ENCODE measurements at places on chromosomes 3 and 15.

DNA sequence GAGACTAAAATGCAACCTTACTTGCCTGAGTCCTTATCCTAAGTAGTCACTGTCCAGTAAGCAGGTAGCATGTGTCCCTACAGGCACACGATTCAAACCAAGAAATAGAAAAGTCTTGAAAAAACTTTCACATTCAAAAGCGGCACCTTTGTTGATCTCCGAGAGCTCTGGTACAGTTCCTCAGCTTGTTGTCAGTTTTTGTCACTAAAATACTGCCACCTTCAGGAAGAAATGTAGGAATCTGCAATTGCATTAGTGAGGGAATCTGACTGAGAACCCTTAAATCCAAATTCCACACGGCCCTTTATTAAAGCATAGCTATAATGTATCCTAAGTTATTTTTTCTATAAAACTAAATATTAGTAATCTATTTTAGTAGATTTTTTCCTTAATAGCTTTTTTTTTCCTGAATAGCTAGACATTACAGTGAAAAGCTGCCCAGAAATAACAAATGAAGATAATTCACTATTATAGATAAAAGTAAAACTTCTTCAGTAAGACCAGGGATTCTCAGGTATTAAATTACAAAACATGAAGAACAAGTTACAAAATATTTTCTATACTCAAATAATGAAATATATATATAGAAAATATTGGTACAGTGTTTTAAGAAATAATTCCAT, 44.0 kb downstream of the CCDC54 start:
- DNase-seq: no peak

- DNase-seq: no peak
Measured at GRCh38 chr3:175325440-175325839, 466.3 kb downstream of the NAALADL2 start.

DNA sequence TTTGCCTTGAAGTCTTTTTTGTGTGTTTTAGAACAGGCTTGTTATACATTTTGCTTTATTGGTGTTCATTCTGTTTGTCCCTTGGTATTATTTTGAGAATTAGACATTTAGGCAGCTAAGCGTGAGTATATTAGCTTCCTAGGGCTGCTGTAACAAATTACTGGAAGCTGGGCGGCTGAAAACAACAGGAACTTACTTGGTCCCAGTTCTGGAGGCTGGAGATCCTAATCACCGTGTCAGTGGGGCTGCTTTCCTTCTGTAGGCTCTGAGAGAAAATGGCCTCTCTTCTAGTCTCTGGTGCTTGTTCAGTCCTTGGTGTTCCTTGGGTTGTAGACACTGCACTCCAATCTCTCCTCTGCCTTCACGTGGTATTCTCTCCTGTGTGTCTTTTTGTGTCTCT, 142.3 kb downstream of the KLHL25 start:
- DNase-seq: no peak

DNA sequence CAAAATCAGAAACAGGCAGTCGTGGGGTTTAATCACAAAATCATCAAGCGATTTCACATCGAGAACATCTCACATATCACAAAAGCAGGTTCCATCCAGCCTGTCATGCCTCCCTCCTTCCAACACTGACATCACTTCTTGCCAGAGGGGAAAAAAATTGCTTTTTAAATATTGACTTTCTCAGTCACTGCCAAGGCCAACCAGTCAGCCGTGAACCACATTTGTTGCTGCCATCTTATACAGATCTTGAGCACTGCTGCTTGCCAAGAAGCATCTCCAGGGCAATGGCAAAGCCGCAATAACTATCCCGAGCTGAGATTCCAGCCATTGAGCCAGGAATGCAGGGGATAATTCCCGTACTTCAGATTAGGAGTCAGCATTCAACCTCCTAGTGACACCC, 174.6 kb downstream of the ANXA2 start:
- DNase-seq: no peak

Data from stimulated activated CD8-positive, alpha-beta memory T cell treated with anti-CD3 and anti-CD28 coated beads, Interleukin-12 subunit alpha, Interleukin-12 subunit beta, amount 100 ng/mL, for 4 hours (primary cell).